A549 treated with ZK216348 at 1 μM for 4 hours (cell line): ENCODE measurements at places on chromosomes 3 and 15. TPM values are rescaled to one million over a fixed set of nuclear protein-coding genes. Genes with fewer than 3 reads are reported as not detected.

Gene MEGF11
- total RNA-seq, result 0.18 to 0.86 TPM (median 0.44 TPM) in 5 replicates

Gene NR1I2
- not detected in 5 replicates for total RNA-seq

Gene FGF7
- not detected in 5 replicates for total RNA-seq

Gene RLBP1
- total RNA-seq, result not detected in 5 replicates

Gene TGM5
- total RNA-seq, result not detected in 5 replicates

Gene PYGO1
- total RNA-seq, result 4.8 to 9.6 TPM (median 7.9 TPM) in 5 replicates

Gene ZDHHC3
- total RNA-seq, result 34.3 to 46.4 TPM (median 40.3 TPM) in 5 replicates
